Lung (tissue), 17 donors: ENCODE measurements at places on chromosomes 6 and 20. TPM values are rescaled to one million over a fixed set of nuclear protein-coding genes. Genes with fewer than 3 reads are reported as not detected.

TRIM10 gene
- 0.06 TPM for total RNA-seq

LGSN gene
- total RNA-seq = 3.5 TPM

PPP1R16B gene
- 15.0 TPM for total RNA-seq

ZNF334 gene
- total RNA-seq = 7.0 TPM

SIGLEC1 gene
- total RNA-seq = 34.2 TPM

SAMHD1 gene
- 94.3 TPM for total RNA-seq

FNDC1 gene
- 0.40 TPM for total RNA-seq

SMLR1 gene
- total RNA-seq = not detected

CASS4 gene
- total RNA-seq = 19.7 TPM

DEFB132 gene
- total RNA-seq = not detected

TREM2 gene
- total RNA-seq = 1.6 TPM

C20orf96 gene
- total RNA-seq = 14.4 TPM

LKAAEAR1 gene
- total RNA-seq = 0.51 TPM

STMN3 gene
- 18.2 TPM for total RNA-seq

RBBP8NL gene
- total RNA-seq = 1.0 TPM

HLA-G gene
- total RNA-seq = 4.9 TPM

CCN5 gene
- 0.23 TPM for total RNA-seq

ITPA gene
- total RNA-seq = 65.0 TPM
